CD4-positive, alpha-beta T cell treated with Interleukin-6 for 4 hours (primary cell): ENCODE measurements at places on chromosomes 6 and 20.

GRCh38 chr20:47818466-47818865 is 33.2 kb upstream of the SULF2 start:
- no peak for DNase-seq

- DNase-seq, result peak; percentile 48
Measured at GRCh38 chr6:87393026-87393622, 14.6 kb upstream of the CFAP206 start.

DNA sequence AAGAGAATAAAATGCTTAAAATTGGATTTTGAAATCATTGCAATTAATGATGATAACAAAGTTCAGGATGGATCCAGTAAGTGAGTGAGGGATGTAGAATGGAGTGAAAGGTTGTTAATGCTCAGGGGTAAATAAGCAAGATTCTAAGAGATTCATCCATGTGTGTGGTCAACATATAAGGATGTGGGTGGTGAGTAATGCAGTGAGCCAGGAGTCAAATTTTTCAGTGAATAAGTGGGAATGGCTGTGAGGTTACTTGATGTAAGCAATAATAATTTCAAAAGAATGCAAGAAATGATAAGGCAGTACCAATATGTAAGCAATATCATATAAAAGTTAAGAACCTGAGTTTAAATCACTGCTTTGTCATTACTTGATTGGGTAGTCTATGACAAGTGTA is 207.5 kb upstream of the ADGRB3 start:
- DNase-seq, result no peak

- DNase-seq, result no peak
Measured at GRCh38 chr6:24797596-24798216, 1.0 kb downstream of the ARMH2 start.

- DNase-seq, result no peak
Measured at GRCh38 chr6:132490478-132491204, 22.3 kb downstream of the STX7 start.

DNA sequence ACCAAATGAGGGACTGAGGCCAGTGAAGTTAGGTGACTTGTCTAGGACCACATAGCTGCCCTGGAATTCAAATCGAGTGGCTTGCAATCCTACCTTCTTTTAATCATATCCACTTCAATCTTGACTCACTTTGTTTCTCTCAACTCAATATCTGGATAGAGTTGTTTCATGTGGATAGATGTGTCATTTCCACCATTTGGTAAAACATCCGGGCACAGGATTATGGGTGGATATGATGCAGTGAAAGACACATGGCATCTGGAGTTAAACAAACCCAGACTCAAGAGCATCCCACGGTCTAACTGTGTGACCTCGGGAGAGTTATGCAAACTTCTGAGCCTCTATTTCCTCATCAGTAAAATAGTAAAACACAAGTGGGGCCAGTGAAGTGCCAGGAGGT is 103.6 kb upstream of the CNKSR3 start:
- DNase-seq, result no peak

DNA sequence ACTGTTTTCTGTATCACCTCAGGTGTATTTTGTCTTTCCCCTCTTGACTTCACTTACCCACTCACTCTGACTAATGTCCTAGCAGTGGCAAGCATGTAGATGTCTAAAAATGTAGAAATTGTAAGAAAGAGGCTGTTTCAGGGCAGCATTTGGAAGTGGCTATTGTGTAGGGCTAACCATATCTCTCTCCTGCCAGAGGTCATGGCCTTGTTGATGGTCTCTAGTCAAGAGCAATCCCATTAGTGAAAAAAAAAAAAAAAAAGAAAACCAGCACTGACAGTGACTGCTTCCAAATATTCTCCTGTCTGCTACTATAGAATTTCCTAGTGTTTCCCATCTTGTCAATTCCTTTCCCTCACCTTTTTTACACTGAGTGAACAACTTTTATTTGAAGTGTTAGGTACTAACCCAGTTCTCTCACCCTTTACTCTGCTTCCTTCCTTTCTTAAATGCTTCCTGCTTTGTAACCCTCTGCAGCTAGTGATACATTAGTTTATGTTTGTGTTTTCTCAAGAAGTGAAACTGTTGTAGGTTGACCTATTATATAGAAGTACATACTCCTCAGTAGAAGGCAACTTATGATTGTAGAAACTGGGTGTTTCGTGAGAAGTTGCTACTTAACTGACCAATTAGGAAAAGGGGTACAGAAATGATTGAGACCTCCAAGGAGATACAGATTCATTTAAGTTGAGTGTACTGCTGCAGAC is 174.1 kb upstream of the PTPRK start:
- DNase-seq, result no peak

DNA sequence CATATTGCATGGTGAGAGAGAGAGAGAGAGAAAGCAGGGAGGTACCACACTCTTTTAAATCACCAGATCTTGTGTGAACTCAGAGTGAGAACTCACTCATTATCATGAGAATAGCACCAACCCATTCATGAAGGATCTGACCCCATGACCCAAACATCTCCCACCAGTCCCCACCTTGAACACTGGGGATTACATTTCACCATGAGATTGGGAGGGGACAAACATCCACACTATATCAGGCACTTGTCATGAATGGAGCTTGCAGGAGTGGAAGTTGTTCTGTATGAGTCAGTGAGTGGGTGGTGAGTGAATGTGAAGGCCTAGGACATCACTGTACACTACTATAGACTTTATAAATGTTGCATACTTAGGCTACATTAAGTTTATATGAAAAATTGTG is 47.7 kb upstream of the RNF182 start:
- no peak for DNase-seq

GRCh38 chr6:111201244-111201554 is 113.9 kb downstream of the SLC16A10 start:
- DNase-seq, result no peak

DNA sequence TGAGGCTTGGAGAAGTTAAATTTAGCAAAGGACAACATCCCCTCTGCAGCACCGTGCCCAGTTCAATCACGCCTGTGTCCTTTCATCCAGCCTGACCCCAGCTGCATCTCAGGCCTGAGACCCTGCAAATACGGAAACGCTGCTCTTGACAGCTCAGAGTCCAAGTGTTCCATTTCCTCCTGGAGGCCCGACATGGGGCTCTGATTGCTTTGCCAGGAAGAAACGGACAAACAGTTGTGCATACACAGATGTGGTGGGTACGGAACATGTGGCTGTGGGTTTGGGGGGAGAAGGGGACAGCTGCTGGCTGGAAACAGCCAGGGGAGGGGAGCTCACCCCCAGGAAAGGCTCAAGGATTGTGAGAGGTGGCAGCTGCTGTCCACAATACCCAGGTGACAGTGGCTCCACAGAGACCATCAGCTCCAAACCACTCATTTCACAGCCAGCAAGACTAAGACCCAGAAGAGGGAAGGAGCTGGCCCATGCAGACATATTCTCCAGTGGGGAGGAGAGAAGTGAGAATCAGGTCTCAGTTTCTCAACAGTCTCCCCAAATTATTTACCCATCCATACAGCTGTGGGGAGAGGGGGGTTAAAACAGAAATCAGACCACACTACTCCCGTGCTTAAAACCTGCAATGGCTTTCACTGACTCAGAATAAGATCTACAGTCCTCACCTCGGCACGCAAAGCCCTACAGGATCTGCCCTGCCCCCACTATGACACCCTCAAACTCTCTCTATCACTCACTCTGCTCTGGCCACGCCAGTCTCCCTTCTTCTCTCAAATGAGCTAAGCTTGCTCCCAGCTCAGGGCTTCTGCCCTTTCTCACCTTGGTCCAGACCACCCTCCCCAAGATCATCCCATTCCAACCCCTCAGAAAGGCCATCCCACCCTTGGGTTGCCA is 89.1 kb downstream of the PREX1 start:
- peak; percentile 72 for DNase-seq

DNA sequence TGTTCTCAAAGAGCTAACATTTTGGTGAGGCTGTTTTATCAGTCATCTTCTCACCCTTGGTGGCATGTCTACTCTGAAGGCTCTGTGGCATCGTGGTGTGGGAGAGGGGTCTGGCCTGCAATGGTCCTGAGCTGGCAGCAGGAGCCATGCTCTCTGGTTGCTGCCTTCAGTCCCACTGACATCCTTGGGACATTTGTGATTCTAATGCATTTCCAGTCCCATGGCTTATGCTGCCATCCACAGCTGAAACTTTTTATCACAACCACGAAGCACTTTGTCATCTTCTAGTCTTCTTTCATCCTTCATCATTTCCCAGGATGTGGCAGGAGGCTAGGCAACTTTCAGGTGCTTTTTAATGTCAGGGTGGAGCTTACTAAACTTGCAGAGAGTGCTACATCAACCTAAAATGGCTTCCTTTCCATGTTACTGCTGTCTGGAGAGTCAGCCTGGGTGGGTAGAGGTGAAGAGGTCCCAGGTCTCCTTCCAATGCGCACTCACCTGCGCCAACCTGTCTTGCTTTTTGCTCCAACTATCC is 77.1 kb downstream of the GPR63 start:
- no peak for DNase-seq

DNA sequence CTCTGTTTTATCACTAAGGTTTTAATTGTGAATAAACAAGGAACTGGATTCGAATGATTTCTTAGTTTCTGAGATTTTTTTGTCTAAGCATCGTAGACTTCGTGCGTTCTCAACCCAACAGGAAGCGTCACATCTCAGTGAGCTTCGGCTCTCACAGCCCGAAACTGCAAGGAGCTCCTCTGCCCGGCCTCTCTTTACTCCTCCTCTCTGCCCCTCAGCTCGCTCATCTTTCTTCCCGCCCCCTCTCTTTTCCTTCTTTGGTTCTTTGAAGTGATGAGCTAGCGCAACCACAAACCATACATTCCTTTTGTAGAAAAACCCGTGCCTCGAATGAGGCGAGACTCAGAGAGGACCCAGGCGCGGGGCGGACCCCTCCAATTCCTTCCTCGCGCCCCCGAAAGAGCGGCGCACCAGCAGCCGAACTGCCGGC is 480 bp upstream of the NT5E start:
- peak; percentile 42 for DNase-seq

DNA sequence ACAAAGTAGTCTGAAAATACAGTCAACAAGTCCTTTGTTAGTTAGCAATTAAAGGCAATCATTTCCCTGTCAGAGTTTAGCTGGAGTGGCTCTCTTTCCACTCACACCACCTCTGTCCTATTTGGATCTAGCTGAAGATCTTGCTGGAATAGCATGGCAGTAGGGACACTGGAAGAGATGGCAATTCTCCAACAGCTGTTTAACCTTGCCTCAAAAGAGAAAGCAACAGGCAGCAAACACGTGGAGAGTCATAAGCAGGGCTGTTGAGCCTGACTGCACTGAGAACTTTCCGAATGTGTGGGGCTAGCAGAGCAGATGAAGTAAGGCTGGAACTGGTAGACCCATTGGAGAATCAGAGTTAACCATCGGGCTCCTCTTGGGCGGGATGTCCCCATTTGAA is 38.0 kb upstream of the PRSS35 start:
- no peak for DNase-seq

DNA sequence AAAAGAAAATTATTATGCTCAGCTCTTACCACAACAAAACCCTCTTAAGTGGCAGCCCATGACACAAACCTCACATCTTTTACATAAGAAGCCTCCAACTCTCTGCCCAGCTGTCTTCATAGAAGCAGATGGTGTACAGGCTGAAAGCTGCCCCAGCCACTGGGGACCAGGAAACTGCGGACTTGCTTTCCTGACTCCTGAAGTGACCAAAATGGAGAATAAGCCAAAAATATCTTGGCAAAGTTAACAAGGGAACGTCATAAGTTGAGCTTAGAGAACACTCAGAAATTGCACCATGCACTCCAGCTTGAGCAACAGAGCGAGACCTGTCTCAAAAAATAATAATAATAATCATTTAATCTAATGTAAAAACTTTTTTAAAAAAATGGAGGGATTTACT is 160.3 kb upstream of the CDYL start:
- DNase-seq, result no peak

GRCh38 chr6:132142308-132142707 is 191.1 kb upstream of the CCN2 start:
- DNase-seq, result no peak

DNA sequence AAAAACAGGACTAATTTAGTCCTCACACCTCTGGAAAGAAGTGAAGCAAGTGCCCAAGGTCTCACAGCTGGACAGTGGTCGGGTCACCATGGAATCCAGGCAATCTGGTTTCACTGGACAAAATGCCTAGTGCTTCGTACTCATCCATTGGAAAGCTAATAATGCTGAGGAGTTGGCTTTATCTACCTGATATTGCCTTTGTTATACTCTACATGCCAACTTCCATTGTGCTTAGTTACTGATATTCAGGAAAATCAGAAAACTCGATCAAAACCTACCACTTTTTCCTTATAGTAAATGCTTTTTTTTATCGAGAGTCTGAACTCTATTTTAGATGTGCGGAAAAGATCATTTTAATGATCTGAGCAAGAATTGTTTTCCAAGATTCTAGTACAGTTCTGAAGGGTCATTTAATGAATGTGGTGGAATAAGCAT is 966 bp downstream of the CFAP206 start:
- DNase-seq, result no peak

GRCh38 chr20:35592339-35592974 is 23.2 kb upstream of the SPAG4 start:
- DNase-seq, result no peak

GRCh38 chr6:116468293-116468692 is 7.1 kb downstream of the CALHM6 start:
- no peak for DNase-seq

GRCh38 chr6:112485827-112486212 is 138.7 kb downstream of the RFPL4B start:
- no peak for DNase-seq

GRCh38 chr20:49852522-49853080 is 40.0 kb downstream of the SLC9A8 start:
- DNase-seq, result no peak

DNA sequence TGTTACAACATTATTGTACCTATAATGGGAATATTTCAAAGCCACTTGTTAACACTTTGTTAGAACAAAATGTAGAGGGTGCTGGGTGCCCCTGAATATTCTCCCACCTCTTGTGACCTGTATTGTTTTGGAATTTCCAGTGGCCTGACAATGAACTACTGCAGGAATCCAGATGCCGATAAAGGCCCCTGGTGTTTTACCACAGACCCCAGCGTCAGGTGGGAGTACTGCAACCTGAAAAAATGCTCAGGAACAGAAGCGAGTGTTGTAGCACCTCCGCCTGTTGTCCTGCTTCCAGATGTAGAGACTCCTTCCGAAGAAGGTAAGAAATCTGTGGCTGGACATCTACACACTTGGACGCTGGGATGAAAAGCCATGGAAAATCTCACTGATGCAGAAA is 28.9 kb downstream of the PLG start:
- DNase-seq, result no peak

GRCh38 chr6:30260036-30260504 is 46.9 kb upstream of the TRIM26 start:
- peak; percentile 23 for DNase-seq

DNA sequence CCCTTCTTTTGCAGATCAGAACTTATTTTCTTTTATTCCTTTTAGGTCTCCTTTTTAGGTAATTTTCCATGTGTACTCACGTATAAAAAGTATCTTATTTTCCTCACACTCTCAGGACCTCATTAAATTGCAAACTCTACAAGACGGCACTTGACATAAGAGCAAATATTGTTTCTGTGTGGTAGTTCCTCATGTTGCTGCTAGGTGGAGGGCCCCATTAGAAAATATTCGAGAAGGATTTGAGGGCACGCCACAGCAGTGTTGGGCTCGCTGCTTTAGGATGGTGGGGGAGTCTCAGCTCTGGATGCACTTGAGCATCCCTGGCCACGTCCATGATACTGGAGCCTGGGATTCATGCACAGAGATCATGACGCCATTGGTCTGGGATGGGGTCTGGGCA is 64.9 kb upstream of the ZFP64 start:
- DNase-seq, result no peak
